AML-193 (cell line): ENCODE measurements at places on chromosomes 13 and 19.
A peak's percentile ranks its signal among the peaks of the same experiment; 100 is the strongest.

DNA sequence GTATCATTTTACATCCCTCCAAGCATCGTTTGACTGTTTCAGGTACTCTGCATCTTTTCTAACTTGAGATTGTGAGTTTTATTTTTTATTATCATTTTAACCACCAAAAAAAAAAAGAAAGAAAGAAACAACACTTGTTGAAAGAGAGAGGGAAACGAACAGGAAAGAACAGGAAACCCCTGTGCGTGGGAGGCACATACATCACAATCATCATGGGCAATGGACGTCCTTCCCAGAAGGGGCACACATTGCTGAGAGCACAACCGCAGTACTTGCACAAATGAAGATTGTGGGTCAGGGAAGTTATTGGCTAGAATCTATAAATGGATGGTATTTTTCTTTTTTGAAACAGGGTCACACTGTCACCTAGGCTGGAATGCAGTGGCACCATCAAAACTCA is 1.7 kb downstream of the CLC start:
- DNase-seq: no peak

DNA sequence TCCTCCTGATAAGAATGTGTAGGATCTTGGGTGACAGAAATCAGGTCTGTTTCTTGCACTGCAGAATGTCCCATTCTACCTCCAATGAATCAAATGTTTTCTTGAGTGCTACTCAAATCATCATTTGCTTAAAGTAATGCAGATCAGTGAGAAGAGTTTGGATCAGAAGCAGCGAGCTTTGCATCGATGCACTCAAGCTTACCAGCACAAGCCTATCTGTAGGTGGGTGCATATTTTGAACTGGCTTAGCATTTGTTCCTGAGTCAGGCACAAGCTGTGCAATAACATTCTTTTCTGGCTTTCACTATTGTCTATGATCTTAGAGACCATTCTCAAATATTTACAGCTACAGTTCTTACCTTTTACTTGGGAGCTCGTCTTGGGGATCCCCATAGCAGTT is 109.5 kb downstream of the UBL3 start:
- DNase-seq: no peak

DNA sequence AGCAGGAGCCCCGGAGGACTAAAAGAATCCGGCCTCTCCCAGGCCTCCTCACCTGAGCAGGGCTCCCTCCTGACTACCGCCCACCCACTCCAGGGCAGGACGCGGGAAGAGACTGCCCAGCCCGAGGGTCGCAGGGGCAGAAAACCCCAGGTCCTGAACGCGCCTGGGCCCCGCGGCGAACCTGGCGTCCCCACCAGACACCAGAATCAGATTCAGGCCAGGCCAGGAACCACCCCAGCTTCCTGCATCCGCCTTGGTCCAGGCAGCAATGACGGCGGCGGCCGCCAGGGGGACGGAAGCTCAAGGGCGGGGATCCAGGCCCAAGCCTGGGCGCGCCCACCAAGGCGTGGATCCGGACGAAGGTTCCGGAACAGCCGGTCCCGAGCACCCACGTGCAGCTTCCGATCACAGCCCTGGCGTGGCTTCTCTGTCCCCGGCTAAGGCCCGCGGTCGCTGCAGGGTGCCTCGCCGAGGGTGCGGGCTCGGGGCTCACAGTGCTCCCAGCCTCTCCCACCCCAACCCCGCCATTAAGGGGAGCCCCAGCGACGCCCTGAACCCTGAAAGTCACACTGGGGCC is 3.6 kb downstream of the LGALS7 start:
- peak; percentile 51 for DNase-seq

- DNase-seq: no peak
These were observed 22.1 kb upstream of the RASA3 start for GRCh38 chr13:114154476-114154875.

DNA sequence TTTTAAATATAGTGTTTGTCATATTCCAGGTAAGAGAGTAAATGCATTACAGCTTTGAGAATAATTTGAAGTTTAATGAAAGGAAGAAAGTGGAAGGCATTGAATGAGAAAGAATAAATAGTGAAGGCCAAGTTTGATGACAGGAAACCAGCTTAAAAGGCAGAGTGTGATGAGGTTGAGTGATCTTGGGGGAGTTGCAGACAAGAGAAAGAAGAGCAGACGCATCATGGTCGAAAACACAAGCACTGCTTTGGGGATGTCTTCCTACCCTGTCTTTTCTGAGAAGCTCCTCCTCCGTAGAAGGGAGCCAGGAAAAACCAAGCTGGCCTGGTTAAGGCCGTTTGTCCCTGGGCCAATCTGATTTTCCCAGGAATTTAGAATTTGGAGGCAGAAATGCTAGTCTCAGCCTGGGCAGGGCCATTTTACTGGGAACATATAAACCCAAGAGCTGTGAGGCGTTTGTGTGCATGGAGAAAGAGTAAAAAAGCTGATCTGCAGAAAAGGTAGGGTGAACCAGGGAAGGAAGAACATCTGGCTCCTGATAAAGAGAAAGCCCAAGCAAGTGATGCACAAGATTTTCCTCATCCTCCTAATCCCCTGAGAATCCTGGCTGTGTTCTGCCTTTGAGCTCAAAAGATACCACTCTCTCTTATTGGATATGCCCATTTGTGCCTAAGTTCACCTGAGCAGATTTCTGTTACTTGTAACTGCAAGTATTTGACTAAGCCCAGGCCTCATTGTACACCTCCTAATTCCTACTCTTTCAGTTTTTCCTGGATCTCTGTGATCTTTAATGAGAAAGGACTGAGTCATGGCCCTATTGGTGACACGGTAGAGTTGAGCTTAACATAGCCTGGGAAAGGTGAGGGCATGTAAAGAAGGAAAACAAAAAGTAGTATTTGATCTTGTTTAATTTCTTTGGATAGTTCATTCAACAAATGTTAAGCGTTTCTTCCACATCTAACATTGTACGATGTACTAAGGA is 80.0 kb downstream of the WDFY2 start:
- no peak for DNase-seq

GRCh38 chr13:74761801-74762757 is 627.9 kb upstream of the KLF12 start:
- no peak for DNase-seq

DNA sequence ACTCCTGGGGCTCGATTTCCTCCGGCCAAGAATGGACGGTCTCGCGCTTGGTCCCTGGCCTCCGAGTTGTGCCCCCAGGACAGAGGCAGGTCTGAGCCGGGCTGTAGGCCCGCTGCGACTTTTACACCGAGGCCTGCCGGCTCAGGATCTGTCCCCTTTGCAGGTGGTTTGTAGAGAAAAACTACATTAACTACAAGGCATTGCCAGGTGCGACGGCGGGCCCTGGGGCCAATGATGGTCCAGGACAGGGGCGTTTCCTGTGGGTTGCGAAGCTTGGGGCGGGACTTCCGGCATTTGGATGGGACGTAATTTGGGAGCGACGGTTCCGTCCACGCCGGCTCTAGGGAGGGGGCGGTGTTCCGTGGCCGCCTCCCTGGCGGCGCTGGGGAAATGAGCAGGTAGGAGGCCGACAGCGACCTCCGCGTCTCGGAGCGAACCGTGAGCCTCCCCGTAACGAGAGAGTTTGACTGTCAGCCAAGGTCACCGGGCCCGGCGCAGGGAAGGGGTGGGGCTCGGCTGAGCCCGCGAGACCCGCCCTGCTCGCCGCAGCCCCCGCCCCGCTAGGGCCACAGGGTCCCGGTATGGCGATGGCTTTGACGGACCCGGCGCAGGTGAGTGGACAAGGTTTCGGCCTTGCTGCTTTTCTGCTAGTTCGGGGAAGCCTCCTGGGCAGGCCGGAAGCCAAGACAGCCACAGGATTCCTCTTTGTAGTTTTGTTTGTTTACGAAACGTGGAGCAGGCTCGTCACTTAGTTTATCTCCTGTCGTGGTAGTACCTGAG is at the start of gene ZNF805:
TSS of gene ZNF805 (plus strand) at position 322 of the 780 bp plus-strand sequence. CDS start at position 582, 260 bp downstream.
- peak; percentile 75 for DNase-seq

GRCh38 chr19:8611391-8611876 is 919 bp upstream of the ADAMTS10 start:
- DNase-seq: no peak

GRCh38 chr19:23283925-23284324 is 33.7 kb upstream of the ZNF724 start:
- DNase-seq: peak; percentile 58

DNA sequence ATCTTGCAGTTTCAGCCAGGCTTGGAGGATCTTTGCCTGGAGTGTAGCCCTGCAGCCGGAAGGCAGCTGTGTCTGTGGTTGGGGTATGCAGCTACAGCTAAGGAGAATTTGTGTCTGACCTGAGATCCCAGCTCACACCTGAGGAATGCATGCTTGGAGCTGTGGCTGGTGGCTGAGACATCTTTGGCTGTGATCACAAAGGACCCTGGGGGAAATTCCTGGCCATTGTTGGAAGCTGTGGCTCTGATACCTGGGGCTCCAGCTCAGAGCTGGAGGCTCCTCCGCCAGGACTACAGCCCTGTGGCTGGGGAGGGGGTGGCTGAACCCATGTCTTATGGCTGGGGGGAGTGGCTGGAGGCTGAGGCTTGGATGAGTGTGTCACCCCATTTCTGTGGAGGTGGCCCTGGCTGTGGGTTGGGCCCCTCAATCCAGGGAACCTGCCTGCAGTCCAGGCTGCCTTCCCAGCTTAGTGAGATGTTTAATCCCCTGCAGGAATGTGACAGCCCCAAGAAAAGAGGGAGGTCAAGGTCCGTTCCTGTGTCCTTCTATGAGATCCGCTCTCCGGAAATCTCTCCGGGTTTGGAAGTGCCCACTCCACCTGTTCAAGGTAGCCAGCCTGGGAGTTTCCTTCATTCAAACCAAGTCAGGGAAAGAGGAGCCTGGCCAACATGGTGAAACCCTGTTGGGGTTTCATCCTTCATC is 27.6 kb downstream of the ARHGEF18 start:
- DNase-seq: no peak

GRCh38 chr13:97255515-97256021 is 33.4 kb downstream of the MBNL2 start:
- no peak for DNase-seq

GRCh38 chr13:100630555-100630954 is 42.0 kb upstream of the GGACT start:
- no peak for DNase-seq

DNA sequence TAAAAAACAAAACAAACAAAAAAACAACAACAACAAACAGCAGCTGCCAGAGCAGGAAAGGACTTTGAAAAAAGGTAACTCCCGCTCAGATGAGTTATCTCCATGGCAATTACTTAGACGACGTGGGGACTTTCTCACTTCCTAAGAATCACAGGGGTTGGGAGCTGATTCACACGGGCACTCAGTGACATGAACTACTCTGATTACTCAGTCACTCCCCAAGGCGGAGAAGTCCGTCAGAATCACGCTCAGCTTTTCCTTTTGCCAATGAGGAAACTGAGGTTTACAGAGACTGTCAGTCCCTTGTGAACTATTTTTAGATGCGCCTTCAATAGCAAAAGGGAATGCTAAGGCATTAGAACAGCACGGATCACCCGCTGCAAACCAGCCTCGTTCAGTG is 32.3 kb upstream of the MATK start:
- no peak for DNase-seq

- DNase-seq: no peak
These were observed 401 bp upstream of the ZNF765 start for GRCh38 chr19:53394522-53394973.

- DNase-seq: no peak
These were observed 790.4 kb downstream of the DIAPH3 start for GRCh38 chr13:59373341-59373740.

- DNase-seq: no peak
These were observed 7.4 kb downstream of the DBP start for GRCh38 chr19:48629599-48630295.

DNA sequence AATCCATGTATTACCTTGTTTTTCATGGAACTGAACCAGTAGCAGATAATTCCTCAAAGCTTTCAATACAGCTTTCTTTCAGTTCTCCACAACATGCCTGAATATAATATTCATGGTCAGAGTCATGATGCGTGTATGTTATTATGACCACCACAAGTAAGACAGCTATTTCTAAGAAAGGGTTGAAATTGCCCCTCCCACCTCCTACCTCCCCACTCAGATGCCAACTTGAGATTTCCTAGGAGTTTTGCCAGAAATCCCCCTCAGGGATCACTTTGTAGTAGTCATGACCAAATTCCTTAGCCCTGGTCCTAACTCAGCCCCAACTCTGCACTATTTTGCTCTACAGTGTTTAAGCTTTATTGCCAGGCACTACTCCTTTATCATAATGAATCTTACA is 69.9 kb upstream of the RAP2A start:
- DNase-seq: no peak

DNA sequence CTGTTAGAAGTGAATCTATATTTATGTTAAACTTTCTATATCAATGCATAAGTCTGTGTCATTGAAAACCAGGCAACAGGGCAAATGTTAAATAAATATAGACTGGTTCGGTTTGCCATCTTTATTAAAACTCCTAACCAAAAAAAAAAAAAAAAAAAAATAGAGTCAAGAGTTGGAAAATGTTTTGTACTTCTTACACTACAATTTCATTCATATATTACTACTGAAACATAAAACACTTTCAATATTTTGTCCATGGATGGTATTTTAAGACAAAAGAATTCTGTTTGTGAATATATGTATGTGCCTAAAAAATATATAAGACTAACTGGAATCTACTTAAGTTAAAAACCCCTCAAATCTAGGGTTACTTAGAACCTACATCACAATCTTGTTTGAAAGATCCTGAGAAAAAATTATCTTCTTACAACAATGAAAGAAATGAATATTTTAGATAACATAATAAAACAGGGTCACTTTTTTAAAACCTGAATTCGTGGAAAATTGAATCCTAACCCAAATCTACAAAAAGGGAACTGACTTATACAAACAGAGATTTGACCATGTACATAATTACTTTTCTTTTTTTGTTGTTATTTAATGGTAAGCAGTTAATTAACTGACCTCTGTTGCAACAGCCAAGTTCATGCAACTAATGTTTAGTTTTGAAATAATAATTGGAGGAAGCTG is 5.1 kb downstream of the DACH1 start:
- peak; percentile 55 for DNase-seq

- no peak for DNase-seq
These were observed 31.1 kb downstream of the CAB39L start for GRCh38 chr13:49412749-49413148.

GRCh38 chr19:30804751-30805150 is 432.6 kb downstream of the ZNF536 start:
- no peak for DNase-seq

DNA sequence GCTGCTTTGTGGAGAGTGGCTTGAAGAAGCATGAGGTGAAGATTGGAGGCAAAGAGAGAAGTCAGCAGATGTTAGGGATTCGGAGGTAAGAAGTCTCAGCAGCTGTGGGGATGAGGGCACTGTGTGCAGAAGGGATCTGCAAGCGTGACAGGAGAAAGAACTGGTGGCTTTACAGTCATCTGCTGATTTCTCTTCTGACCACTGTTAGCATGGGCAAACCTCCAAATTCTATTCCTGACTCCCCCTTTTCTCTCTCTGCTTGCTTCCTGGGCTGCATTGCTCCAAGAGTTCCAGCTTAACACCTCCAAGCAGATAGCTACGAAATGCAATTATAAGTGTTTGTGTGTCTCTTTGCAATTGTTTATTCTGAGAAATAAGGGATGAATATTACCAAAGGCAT is 159.6 kb downstream of the GGACT start:
- no peak for DNase-seq

DNA sequence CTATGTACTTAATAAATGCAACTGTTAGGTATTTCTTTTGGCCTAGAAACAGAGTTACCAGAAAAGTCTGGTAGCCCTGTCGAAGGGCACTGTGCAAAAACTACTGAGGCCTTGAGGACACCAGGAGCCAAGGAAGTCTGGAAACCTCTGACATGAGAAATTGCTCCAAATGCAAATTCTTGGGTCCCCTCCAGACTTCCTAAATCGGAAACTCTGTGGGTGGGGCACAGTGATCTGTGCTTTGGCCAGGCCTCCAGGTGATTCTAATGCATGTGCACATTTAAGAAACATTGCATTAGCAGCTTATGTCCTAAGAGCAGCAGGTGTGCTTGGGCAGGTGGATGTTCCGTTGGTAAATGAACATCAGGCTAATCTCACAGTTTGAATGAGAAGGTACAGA is 50.0 kb downstream of the STARD13 start:
- no peak for DNase-seq
